ENCODE measurements at places on chromosomes 3 and 15.

DNA sequence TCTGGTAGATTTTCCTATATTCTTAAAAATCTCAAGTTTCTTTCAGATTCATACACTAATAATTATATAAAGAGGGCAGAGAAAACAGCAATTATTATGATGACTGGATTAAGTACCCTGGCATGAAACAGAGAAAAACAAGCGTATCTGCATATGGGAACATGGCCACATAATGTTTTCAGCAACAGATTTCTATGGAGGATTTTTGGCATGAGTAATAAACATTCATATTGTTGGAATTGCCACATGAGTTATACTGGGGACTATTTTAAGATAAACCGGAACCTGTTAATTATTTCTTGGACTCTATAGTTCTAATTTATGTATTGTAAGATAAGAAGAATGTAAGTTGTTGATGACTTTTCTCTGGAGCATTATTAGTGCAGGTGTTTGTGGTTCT, 112.7 kb downstream of the OXSM start:
- DNase-seq: peak; percentile 83

GRCh38 chr3:102163039-102163817, 271.6 kb upstream of the ZPLD1 start:
- no peak for DNase-seq

GRCh38 chr15:45795440-45796069, 160.7 kb downstream of the SQOR start:
- peak; percentile 86 for DNase-seq

GRCh38 chr3:129594409-129594808, 12.1 kb downstream of the PLXND1 start:
- DNase-seq: no peak

GRCh38 chr3:112046599-112046998, 12.1 kb downstream of the TMPRSS7 start:
- DNase-seq: no peak

DNA sequence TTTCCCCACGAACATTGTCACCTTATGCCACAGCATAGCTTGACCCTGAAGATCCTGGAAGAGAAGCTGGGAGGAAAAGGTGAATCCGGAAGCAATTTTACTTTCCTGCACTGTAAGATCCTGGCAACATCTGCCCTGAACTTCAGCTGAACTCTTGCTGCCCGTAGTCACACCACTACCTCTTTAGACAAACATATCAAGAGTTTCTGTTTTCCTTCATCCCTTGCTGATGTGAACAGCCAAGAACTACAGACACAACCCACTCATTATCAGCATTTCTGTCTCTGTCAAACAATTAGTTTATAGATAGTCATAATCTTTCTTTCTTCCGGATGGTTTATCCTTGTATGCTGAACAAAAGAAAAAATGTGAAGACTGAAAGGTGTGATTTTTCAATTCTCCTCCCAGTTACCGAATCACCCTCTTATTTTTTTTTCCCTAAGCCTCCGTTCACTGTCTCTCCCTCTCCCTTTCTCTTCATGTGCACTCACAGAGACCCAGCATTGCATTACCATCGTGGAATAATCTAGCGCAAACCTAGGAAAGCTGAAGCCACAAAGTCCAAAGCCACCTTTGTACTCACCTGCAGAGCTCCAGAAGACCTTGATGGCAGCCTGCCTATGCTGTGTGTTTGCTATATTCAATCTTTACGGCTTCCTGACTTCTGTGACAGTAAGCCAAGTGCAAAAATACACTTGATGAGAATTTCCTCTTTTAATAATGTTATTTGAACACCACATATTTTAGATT, 229.2 kb downstream of the CDIN1 start:
- no peak for DNase-seq

DNA sequence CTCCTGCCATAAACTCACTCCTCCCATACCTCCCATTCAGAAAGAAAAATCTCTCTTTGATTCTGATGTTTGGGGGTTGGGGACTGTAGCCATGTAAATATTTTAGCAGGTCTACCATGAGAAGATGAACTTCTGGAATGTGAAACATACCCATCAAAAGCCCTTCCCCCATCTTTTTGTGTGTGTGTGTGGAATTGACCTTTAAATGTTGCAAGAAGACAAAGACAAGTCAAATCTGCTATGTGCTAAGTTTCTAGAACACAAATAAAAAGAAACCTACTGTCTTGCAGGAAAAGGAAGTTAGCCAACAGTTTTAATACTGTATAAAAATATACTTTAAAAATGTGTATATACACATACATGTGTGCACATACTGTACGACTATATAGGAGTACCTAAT, 29.7 kb upstream of the USP50 start:
- no peak for DNase-seq

GRCh38 chr15:76916369-76916768, 11.2 kb upstream of the SCAPER start:
- DNase-seq: no peak

Measured in cerebellar cortex (tissue), 1 donor.